Stimulated activated CD8-positive, alpha-beta memory T cell treated with anti-CD3 and anti-CD28 coated beads, Interleukin-7, amount 100 ng/mL, for 1 hour (primary cell): ENCODE measurements at places on chromosomes 4 and X.

DNA sequence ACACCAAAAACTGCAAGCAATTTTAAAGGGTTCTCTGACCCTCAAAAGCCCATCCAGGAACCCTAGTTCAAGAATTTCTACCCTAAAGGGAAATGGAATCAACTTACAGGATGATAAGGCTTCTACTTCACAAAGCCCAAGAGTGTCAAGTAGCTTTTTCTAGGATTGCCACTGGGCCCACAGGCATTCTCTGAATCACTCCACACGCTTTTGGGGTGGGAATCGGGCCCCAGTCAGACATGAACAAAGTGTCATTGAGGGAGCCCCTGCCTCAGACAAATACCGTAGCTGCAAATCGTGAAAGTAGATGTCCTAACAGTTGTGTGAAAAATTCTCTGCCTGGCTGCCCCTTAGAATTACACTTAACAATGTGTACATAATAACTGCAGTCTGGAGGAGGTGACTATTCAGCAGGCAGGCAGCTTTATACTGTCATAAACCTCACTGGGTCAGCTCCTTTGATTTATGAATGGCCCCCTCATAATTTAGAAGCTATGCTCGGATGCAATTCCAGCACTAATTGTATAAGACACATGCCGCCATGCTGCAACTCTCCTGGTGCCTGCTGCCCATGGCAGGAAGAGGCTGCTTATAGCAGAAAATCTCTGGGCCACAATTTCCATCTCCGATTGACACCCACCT, 36.7 kb downstream of the CHRDL1 start:
- no peak for DNase-seq

DNA sequence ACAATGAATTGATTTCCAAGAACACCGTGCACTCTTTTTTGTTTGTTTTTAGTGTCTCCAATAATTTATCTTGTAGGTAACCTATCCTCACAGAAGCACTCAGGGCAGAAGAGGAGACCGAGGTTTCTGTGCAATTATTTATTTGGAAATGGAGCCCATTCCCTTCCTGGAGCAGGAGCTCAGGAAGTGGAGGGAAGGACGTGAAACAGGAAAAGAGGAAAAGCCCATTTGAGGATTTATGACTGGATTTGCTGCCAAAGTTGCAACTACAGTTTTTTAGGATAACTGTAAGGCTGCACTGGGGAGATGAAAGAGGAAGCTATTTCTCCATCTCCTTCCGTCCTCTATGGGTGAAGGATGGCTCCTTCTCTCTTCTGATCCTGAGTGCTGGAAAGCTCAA, 31.7 kb upstream of the MXRA5 start:
- DNase-seq = no peak

DNA sequence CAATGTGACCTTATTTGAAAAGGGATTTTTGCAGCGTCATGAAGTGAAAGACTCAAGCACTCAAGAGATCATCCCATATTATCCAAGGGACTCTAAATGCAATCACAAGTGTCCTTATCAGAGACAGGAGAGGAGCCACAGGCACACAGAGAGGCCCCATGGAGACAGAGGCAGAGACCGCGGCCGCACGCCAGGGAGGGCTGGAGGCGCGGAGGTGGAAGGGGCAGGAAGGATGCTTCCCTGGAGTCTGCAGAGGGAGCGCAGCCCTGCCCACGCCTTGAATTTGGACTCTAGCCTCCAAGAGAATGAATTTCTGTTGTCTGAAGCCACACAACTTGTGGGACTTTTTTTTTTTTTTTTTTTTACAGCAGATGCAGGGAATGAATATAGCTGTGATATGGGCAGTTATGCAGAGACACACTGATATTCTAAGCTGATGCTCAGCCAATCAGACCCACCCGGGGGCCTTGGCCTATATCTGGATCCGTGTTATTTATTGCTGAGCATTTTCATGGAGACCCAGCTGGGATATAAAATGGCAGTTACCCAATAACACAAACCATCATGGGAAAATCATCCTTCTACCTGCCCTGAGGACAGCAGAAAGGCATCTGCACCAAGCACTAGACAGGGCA, 244.8 kb upstream of the PSAPL1 start:
- DNase-seq = no peak

DNA sequence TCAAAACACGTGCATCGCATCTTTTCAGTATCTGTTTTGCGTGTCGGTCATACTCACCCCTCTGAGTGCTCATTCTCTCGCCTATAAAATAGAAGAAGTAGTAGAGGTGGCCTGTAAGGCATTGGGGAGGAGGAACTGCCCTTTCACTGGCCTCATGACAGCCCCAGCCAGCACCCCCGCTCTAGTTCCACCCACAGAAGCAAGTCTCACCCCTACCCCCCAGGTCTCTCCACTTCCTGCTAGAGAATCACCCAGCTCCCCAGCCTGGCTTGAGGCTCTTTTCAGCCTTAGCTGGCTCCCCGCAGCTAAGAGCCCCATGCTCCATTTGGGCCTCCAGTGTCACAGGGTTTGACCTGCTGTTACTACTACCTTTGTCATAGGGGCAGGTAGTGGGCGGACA, 11.8 kb downstream of the HDAC6 start:
- no peak for DNase-seq

DNA sequence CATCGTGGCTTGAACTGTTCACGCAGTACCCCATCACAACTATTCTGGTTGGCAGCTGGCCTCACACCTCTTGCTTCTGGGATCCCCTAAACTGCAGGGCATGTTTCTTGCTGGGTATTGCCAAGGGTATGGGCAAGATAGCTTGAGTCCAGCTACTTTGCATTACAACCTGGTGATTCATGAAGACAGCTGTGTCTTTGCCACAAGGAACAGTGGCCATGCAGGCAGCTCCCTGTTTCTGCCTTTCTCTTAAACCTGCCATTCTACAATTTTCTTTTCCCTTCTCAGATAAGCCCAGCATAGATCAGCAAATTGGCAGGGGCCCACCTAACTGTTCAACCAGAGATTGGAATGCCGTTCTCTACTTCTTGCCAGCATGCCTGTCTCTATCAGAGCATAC, 42.8 kb downstream of the TENM3 start:
- no peak for DNase-seq

DNA sequence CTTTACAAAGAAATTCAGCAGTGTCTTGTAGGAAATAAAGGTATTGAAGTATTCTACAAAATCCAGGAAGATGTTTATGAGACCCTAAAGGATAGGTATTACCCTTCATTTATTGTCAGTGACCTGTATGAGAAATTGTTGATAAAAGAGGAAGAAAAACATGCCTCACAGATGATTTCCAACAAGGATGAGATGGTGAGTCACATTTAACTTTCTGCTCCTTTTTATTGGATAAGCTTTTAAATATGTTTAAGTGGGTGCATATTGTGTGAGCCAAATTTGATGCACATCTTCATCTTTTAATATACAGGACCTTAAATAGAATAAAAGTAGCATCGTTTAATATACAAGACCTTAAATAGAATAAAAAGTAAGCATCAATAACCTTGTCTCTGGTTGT, 72.1 kb downstream of the LRP2BP start:
- no peak for DNase-seq

DNA sequence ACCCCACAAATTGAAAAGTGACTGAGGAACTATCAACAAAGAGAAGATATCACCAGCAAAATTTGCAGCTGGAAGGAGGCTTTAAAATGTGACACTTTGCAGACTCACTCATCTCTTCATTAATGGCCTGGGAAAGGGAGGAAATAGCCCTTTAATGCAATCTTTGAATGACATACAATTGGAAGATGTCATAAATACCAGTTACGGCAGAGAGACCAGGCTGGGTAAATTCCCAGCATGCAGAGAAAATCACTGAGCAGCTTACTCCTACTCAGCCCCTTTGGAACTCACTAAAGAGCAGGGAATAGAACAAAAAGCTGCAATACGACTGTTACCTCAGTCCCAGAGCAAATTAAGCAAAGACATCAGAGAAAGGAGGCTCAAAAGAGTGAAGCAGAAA, 238.9 kb downstream of the HS3ST1 start:
- DNase-seq = no peak

GRCh38 chr4:128803783-128804182, 5.7 kb upstream of the JADE1 start:
- no peak for DNase-seq

- no peak for DNase-seq
These were observed 27.5 kb downstream of the POU3F4 start for GRCh38 chrX:83535417-83536196.

DNA sequence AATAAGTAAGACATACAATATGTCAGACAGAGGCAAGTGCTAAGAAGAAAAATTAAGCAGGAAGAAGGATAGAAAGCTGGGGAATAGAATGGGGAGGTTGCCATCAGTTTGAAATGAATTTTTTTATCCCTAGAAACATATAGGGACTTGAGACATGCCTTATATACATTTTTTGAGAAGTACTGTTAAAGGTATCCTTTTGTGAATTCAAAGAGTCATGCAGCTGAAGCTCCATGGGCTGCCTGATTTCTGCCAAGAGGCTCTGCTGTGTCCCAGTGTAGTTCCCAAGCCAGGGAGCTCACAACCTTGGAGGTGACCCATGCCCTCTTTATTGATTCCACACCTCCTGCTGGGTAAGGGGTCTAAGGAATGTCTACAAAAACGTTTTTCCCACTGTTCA, 564.6 kb upstream of the DIPK2B start:
- DNase-seq = no peak

DNA sequence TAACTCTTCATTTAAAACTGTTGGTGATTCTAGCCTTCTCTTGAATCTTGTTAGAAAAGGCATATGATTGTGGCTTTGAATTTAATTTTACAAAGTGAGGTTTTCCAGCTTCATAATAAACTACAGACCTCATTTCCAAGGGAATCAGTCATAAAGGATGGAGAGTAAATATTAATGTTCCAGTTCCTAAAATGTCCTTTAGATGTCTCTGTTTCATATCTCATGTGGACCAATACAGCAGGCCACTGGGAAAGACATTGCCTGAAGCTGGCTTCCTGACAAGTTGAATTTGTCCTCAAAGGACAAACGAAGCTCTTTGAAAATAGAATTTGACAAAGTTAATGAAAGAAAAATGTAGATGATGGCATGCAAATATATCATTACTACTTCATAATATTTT, 125.4 kb downstream of the ZNF330 start:
- DNase-seq = no peak

DNA sequence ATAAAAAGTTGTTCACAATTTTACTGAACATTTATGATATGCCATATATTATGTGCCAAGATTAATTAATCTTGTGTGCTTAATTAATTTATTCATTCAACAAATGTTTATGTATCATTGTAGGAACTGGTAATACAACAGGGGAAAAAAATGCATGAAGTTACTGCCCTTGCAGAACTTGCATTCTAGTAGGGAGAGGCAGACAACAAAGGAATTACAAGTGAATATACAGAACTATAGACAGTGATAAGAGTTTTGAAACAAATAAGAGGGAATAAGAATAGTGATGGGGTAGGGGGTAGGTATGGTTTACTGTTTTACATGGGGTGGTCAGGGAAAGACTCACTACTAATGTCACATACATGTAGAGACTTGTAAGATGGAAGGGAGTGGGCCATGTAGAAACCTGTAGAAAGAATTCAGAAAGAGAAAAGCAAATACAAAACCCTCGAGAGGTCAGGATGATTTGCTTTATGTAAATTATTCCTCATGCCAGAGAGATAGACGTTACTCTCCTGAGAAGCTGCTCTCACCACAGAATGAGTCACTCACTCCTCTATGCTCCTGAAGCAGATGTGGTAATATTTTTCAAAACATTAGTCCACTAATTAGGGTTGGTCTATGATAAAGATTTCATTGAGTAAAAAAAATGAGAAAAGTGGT, 855.0 kb upstream of the GRID2 start:
- no peak for DNase-seq

GRCh38 chr4:188960411-188961093, 821.3 kb downstream of the TRIML1 start:
- DNase-seq = no peak

DNA sequence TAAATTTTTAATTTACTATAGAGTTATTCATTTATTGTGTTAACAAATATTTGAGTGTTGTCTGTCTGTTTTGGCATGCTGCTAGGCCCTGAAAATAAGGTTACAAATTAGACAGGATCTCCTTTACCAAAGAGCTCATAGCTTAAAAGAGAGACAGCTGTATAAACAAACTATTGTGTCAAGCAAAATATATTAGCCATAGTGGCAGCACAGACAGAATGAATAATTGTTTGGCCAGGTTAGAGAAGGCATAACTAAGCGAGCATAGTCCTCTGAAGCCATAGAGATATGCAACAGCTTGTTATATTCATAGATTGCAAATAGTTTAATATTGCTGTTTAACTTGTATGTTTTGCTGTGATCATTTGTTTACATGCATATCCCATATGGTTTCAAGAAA, 66.7 kb upstream of the NDUFC1 start:
- no peak for DNase-seq

DNA sequence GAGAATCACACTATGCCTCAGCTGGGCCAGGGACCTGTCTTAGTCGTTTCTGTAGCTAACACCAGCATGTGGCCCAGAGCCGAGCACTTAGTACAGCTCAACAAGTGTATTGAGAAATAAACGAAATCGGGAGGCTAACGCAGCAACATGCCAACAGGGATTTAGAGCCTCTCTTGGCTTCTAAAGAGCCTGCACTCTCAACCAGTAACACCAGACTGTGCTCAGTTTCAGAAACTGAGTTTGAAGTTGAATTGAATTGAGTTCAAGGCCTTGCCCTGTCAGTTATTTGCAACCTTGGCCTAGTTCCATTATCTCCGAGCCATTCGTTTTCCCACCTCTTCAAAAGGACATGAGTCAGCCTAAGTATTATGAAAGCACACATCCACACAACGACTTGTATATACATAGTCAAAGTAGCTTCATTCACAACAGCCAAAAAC, 71.3 kb upstream of the LDB2 start:
- DNase-seq = no peak

GRCh38 chr4:186105647-186106321, 1.3 kb downstream of the FAM149A start:
- no peak for DNase-seq

DNA sequence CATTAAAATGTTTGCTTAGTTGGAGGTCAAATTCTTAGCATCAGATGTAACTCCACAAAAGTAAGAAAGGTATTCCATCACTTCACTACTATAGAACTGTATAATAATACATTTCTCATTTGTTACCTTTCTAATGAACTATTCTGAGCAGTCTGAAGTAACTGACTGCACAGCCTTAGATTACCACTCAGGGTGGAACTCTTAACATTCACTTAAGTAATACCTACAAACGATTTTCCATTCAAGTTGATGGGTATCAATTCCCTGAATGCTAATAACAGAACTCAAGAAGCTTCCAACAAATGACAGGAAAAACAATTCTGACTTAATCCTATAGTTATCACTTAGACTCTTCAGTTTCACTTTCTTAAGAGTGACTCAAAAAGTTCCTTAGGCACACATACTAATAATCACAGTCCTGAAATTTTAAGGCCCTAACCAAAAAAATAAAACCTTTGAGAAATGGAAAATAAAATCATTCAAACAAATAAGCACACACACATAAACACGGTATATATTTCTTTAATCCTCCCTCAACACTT, 20.9 kb downstream of the HNRNPD start:
- no peak for DNase-seq

GRCh38 chr4:8664031-8664805, 71.7 kb downstream of the CPZ start:
- no peak for DNase-seq

DNA sequence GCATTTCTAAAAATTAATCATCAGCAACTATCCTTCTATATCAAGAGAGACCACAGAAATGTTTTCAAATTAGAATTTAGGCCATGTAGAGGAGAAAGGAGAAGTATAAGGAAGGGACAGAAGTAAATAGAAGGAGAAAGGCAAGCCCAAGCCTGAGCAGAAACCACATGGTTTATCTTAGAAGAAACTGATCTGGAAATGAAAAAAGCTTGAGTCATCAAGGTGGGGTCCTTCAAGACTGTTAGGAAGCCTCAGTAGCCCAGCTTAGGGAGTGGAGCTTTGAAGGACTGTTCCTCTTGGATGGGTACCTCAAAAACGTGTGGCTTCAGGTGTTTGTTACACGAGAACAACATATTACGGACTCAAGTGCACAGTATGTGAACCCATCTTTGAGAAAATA, 4.5 kb downstream of the BMX start:
- no peak for DNase-seq
